Islet precursor cell (in vitro differentiated cells): ENCODE measurements at places on chromosomes 4 and X.

GRCh38 chr4:104593019-104593418 is 98.3 kb upstream of the CXXC4 start:
- no peak for DNase-seq

GRCh38 chr4:27828843-27829242 is 968.2 kb downstream of the STIM2 start:
- no peak for DNase-seq

GRCh38 chr4:6768539-6768905 is 14.0 kb upstream of the KIAA0232 start:
- DNase-seq: peak; percentile 75

- no peak for DNase-seq
Observed at GRCh38 chrX:9662148-9662547, 103.5 kb downstream of the GPR143 start.

GRCh38 chr4:94486372-94486801 is 34.6 kb downstream of the PDLIM5 start:
- DNase-seq: no peak

GRCh38 chr4:72971572-72971971 is 97.9 kb downstream of the COX18 start:
- DNase-seq: peak; percentile 86

DNA sequence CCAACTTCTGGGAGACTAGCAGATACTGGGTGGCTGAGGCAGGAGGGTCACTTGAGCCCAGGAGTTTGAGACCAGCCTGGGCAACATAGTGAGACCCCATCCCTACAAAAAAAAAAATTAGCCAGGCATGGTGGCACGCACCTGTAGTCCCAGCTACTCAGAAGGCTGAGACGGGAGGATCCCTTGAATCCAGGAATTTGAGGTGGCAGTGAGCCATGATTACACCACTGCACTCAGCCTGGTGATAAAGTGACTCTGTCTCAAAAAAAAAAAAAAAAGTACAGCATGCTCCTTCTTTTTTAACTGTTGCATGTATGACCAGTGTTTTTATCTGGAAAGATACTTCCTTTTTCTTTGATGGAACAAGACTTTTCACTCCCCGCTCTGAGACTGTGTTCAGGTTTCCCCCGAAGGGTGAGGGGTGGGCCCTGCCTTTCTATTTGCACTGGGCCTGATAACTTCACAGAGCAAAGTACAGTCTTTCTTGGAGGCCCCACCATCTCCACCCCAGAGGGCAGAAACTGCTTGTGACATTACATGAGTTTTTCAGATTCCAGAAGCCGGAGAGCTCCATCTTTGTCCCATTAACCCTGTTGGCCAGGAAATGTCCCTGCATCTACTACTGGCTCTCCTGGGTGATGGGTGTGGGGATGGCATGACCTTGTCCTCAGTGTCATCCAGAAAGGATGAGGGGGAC is 35.2 kb downstream of the NYX start:
- DNase-seq: no peak

DNA sequence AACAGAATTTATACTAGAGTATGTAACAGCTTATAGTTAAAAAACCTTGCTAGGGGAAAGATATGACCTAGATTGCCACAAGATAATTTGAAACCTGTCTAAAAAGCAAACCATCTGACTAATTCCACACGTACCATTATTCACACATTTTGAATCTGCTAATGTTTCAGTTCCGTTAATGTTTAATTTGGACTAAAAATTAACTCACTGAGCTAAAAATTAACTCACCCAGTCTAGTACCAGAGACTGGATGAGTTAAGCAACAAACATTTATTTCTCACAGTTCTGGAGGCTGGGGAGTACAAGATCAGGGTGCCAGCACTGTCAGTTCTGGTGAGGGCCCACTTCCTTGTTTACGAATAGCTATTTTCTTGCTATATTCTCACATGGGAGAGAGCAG is 231.5 kb upstream of the DIAPH2 start:
- DNase-seq: no peak

GRCh38 chr4:126727461-126727860 is 905.3 kb upstream of the INTU start:
- no peak for DNase-seq

DNA sequence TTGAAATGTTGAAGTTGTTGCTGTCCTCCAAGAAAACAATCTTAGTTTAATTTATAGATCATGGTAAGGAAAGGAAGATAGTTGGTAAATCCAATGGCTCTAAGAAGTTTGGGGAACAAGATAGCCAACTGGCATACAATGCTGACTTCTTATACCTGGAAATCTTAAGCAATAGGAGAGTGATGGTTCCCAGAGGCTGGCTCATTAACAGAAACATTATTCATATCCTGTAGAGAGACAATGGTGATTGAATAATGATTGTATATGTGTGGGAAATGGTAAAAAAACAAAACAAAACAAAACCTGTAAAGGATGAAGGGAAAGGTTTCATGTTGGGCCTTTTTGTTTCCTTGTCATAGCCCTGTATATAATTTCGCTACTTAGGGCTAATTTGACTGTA is 174.9 kb upstream of the CTSO start:
- no peak for DNase-seq

DNA sequence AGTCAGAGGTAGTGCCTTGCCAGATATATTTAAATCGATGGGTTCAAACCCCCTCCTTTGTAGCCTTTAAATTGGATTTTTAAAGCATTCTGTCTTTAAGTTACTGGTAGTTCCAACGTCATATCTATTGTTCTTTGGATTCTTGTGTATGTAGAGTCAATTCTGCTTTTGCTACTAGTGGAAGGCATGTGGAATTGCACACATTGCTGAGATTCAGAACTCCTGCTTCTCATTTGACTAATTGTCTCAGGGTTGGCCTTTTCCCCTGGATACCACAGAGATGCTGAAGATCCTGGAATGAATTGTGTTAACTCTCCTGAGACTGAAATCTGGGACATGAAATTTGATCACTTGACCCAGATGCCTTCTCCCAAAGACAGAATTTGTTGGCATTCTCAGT is 328.3 kb upstream of the RPS6KA3 start:
- no peak for DNase-seq

DNA sequence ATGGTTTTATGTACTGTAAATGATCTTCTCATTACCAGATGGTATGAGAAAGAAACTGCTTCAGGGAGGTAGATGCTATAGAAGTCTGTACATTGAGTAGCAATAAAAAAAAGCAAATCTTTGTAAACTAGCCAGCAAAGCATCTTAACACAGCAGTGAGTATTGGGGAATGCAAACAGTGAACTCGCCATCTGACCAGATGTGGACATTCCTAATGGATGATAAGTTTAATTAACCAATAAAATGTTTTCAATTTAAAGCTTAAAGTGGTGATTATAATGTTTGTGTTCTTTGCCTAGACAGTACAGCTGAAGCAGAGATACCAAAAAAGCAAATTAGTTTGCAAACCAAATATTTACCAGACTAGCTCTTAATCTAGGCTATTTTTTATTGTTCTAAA is 1144.2 kb downstream of the FAT4 start:
- no peak for DNase-seq

GRCh38 chr4:28007693-28008092 is 1147.1 kb downstream of the STIM2 start:
- no peak for DNase-seq

GRCh38 chr4:13907255-13907751 is 279.8 kb upstream of the BOD1L1 start:
- peak; percentile 69 for DNase-seq

- DNase-seq: no peak
Observed at GRCh38 chrX:134552351-134552750, 92.4 kb downstream of the HPRT1 start.

DNA sequence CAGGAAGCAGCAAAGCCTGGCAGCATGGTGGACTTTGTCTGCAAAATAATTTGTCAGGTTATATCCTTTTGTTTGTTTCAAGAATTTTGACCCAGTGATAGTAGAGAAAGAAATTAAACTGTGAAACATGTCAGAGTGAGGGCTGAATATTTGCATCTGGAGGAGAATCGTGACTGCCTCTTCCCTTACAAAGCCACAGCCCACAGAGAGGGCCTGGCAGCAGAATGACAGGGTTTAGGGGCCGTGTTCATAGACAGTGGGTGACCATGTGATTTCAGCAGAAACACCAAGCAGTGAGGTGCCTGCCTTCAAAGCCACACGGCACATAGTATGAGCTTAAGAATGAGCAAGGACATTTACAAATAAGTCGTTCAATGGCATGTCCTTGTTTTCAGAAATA is 24.4 kb upstream of the PLAC8 start:
- no peak for DNase-seq

GRCh38 chrX:120456973-120457372 is 12.1 kb downstream of the LAMP2 start:
- DNase-seq: no peak

GRCh38 chr4:28010577-28011240 is 1150.1 kb downstream of the STIM2 start:
- DNase-seq: no peak

DNA sequence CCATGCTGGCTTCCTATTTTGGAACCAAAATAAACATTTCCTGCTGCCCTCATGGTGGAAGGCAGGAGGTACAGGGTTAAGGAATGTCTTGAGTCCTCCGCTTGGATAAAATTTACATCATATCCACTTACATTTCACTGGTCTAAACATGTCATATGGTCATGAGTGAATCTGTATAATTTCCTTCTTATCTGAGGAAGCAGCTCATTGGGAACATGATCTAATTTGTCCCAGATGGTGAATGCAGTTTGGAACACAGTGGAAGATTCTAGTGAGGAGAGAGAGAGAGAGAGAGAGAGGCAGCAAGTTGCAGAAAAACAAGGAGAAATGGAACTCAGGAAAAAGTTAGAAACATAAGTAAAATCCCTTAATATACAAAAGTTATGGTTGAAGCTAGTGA is 46.8 kb downstream of the MXRA5 start:
- no peak for DNase-seq

GRCh38 chr4:152729466-152729865 is 49.7 kb upstream of the TMEM154 start:
- DNase-seq: no peak

DNA sequence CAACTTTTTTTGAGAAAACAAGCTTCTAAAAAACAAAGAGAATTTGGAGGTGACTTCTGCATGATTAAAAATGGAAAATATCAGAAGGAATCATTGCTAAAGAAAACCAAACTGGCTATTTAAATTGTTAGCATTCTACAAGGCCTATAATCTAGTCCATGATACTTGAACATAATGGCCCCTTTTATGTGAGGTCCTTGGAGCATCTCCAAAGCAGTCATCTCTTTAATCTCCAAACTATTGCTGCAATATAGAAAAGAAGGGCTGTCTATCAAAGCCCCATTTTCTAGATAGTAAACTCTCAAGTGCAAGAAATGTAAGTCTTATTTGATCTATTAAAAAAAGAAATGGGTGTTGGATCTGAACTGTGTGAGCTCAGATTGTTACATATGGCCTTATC is 615.1 kb downstream of the CENPC start:
- DNase-seq: no peak

- no peak for DNase-seq
Observed at GRCh38 chrX:81378560-81378959, 176.7 kb downstream of the SH3BGRL start.

- DNase-seq: peak; percentile 50
Observed at GRCh38 chr4:33063241-33063640, 2343.1 kb downstream of the PCDH7 start.

DNA sequence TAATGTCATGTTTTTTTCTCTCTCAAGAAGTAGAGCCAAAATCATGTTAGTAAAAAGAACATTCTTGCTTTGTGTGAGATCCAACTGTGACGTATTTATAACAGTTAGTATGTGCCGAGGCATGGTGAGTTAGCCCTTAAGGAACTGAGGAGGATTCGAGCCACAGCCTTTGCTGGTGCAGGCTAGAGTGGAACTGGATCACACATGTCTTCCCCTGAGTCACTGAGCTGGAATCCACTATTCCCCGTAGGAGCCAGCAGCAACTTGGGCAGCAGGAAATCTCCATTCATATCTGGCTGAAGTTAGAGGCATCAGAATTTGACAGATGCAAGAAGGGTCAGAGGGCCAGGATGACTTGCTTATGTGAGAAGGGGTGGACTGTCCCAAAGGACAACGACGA is 144.6 kb upstream of the KIT start:
- peak; percentile 71 for DNase-seq

- no peak for DNase-seq
Observed at GRCh38 chr4:51851090-51851936, 8.4 kb downstream of the DCUN1D4 start.
